ACHN (cell line): ENCODE measurements at places on chromosomes 16 and 17.

DNA sequence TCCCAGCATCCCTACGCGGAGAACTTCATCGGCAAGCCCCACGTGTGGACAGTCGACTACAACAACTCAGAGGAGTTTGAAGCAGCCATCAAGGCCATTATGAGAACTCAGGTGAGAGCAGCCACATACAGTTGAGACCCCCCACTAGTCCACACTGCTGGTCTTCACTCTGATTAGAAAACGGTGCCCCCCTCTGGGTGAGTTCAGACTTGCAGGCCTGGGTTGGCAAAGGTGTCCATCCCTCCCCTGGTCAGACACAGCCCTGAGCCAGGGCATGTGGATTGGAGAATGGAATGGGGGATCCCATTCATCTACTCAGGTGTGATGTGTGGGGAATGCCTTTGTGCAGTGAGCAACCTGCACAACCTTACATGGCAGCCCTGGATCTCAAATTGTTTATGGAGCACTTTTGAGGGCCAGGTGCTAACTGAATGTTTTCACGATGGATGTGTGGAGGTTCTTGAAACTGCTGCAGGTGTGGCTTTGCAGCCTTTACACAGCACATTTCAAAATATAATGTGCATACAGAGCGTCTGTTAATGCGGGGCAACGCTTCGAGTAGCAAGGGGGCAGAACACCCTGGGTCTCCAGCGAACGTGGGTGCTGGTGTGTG lies 72.6 kb downstream of the MGAT5B start:
- peak; percentile 63 for DNase-seq

DNA sequence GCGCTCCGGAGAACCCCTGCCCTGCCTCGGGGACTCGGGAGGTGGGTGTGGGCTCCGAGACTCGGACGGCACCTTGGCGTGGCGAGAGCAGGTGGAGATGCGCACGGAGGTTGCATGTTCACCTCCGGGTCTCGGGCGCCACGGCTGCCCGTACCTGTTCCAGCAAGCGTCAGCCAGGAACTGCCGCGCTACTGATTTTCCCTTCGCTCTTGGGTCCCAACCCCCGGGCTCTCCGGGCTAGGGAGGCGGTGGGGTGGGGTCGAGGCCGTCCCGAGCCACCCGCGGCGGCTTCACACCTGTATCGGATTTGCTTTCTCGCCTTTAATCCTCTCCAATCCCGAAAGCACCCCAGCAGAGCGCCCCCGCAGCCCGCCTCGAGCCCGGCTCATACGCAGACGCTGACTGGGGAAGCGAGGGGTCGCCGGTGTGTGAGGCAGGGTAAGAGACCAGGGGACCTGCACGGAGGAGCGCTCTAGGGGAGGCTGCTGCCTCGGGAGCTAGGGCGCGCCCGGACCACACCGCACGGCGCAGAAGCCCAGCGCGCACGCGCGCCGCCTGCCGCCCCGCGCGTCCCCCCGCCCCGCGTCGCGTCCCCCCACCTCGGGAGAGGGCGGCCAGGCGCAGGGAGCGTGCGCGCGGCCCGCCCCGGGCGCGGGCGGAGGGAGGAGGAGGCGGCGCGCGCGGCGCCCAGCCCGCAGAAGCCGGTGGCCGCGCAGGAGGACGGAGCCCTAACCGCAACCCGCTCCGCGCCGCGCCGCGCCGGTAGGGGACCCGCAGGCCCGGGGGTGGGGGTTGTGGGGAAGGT lies at the start of gene DUSP14:
TSS of gene DUSP14 (plus strand) at position 695 of the 805 bp plus-strand sequence. CDS start 22,382 bp downstream, outside the sequence.
- DNase-seq, result peak; percentile 90

- DNase-seq, result no peak
Observed at GRCh38 chr16:470418-470817, 45.0 kb downstream of the RAB11FIP3 start.

DNA sequence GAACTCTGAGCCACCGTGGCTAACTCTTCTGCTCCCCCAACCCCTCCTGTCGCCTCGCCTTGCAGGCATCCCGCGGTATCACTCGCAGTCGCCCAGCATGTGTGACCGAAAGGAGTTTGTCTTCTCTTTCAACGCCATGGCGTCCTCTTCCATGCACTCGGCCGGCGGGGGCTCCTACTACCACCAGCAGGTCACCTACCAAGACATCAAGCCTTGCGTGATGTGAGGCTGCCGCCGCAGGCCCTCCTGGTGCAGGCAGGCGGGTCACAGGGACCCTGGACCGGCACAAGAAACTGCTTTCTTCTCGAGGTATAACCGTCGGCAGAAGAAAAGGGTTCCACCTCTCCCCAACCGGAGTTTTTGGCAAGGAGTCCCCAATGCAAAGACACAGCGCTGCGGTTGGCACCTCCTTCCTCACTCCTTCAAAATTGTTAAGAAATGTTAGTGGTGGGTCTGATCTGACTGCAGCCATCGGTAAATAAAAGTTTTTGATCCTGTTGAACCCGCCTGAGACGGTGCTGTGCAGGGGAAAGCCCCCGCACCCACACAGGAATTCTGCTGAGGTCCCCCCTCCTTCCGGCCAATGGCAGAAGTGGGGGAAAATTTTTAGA lies 2.6 kb downstream of the FOXF1 start:
- DNase-seq, result no peak

DNA sequence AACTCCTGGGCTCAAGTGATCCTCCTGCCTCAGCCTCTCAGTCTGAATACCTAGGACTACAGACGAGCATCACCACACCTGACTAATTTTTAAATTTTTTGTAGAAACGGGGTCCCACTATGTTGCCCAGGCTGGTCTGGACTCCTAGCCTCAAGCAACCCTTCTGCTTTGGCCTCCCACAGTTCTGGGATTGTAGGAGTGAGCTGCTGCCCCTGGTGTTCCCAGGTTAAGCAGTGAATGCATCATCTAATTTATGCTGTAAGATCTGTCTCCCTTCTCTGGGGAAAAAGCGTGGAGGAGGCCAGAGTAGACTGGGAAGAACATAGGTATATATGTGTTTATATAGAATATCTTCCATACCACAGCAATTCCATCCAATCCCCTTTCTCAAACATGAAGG lies 6.6 kb upstream of the N4BP1 start:
- DNase-seq, result no peak

DNA sequence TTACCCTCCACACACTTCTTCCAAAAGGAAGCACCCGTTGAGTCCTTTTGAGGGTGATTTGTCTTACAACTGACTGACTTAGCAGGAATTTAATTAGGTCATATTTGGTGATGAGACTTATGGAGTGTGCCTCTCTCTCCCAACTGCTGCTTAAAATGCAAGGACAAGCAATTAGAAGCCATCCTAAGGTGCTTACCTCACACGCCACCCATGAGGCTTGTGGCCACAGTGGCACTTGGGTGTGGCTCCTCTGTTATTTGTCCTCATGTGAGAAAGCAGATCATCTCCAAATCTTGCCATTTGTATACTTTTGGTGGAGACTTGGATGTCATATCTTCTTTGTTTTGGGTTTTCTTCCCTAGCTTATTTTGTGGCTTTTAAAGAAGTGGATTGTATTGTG lies 61.6 kb downstream of the WNT3 start:
- no peak for DNase-seq

- DNase-seq, result no peak
Observed at GRCh38 chr17:62755141-62755851, 52.8 kb downstream of the MARCHF10 start.

DNA sequence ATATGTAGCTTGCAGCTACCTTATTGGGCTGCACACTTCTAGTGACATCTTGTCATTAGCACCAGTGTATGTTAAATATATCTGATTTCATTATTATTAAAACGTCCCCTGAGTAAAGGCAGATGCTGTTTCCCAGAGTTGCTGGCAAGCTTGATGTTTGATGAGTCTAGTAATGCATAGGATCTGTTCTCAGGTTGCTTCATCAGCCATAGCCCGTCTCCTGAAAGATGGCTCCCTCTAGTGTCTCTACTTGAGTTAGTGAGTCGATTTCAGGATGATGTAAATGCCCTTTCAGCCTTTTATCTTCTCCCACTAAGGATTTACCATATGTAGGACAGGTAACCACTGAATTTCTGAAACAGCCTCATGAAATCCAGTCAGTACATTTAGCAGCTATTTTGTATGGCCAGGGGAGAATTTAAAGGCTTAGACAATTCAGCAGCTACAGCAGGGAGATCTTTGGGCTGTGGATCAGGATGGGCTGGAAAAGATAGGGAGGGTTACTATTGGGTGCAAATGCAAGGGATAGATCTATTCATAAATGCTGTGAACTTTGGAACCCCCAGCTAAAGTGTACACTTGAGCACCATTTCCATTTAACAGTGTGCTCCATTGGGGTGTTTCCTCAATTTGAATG lies 376.3 kb downstream of the CNTNAP4 start:
- DNase-seq, result peak; percentile 70

- DNase-seq, result no peak
Observed at GRCh38 chr17:44591206-44591605, 33.9 kb downstream of the FZD2 start.

DNA sequence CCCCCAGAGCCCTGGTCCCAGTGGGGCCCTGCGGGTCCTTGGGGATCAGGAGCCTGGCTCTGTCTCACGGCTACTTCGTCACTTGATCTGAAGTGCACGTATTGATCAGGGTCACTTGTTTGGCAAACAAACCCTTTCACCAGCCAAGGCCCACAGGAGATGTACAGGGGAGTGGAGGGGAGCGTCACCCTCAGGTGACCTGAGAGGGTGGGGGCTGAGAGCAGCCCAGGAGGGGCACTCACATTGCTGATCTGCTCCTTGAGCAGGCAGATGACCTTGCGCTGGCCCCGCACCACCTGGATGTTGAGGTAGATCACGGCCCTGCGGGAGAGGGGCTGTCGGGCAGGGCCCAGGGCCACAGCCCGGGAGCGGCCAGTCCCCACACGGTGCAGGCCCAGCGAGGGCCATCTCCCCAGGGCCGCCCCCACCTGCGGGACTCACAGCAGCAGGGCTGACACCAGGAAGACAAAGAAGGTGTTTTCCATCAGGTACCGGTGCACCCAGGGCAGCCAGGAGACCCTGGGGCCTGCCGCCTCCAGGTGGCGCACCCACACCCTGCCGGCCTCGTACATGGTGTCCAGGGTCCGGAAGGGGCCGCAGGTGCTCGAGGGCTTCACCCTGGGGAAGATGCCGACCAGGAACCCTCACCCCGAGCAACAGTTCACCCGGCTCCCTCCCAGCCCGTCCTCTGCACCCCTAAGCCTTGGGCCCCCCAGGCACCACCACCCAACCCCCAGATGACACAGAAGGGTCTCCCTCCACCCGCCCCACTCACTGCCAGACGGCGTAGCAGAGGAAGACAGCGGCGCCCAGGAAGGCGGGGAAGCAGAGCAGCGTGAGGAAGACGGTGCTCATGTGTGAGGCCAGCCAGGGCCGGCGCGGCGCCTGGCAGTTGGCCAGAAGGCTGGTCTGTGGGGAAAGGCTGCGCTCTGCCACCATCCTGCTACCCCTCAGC lies 11.3 kb downstream of the TMC6 start:
- DNase-seq, result peak; percentile 47

GRCh38 chr17:53924530-53925455 lies 102.1 kb downstream of the KIF2B start:
- no peak for DNase-seq
